NCI-H510A treated with DMSO at 0.1 percent for 48 hours (cell line): ENCODE measurements at places on chromosomes 13 and 19.

GRCh38 chr13:51620165-51620983, 36.1 kb downstream of the WDFY2 start:
- DNase-seq = peak; percentile 48

DNA sequence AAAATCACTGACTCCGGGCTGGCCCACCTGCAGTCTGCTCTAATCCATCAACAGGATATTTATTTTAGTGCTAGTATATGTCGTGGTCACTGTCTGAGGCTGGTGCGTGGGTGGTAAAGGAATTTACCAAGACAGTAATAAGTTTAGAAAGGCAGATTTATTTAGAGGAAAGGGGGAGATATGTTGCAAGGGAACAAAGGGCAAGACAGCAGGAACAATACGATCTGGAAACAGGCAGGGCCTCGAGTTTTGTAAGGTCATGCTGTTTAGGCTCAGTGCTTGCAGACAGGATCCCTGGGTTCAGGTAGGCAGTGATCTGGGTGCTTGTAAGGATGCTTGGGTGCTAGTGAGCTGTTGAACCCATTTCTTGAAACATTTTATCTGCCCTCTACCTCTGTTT, 748.2 kb upstream of the SLITRK5 start:
- no peak for DNase-seq

- no peak for DNase-seq
Observed at GRCh38 chr19:29292153-29292552, 79.2 kb upstream of the UQCRFS1 start.

- DNase-seq = no peak
Observed at GRCh38 chr19:18119013-18119716, 21.6 kb downstream of the MAST3 start.

GRCh38 chr13:104460554-104460953, 1394.3 kb upstream of the SLC10A2 start:
- no peak for DNase-seq

- peak; percentile 62 for DNase-seq
Observed at GRCh38 chr19:6087074-6087571, 23.2 kb downstream of the RFX2 start.

- no peak for DNase-seq
Observed at GRCh38 chr13:33003458-33004019, 12.7 kb upstream of the KL start.

DNA sequence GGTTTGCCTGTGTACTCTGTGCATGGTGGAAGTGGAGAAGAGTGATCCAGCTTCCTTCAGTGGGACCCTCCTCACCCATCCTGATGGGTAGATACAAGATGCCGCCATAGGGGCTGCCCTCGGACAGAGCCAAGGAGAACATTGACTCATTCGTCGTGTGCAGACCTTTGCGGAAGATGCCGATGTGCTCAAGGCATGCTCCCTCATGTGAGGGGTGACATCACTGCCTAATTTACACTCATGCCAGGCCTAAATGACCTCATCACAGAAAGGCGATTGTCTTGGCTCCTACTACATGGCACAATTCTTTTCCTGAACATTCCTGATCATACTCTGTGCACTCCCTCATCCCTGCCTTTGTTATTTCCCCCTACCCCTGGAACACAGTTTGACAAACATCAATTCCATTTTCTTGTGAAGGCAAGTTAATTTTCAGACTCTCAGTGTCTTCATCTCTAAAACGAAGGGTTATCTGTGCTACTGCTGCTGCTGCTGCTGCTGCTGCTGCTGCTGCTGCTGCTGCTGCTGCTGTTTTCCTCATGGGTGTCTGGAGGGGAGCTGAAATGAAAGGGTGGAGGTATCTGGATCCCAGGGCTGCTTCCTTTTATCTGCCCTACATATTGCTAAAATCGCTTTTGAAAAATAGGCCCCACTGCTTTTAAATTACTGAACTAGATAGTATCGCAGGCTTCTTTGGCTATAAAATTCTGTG, 146.5 kb upstream of the ARGLU1 start:
- DNase-seq = no peak

GRCh38 chr13:22047785-22048104, 376.9 kb downstream of the FGF9 start:
- DNase-seq = no peak

DNA sequence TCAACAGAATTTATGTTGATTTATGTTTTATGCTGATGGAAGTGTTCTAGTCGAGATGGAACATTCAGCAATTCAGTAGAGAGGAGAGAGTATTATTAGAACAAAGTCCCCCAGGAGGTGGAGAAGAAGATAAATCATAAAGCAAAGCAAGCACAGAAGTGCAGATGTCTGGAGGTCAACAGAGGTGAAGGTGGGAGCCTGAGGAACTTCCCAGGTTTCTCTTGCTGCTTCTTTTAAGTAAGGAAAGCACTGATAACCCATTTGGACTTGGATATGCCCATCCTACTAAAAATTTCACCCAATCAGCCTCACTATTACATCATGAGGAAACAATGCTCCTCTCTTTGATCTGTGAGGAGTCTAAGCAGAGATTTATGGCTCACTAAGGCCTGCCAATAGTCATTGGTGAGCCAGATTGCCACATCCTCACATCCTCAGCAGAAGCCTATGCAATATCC, 98.8 kb downstream of the EPSTI1 start:
- DNase-seq = no peak

- DNase-seq = no peak
Observed at GRCh38 chr19:2661615-2662014, 40.9 kb downstream of the GNG7 start.

DNA sequence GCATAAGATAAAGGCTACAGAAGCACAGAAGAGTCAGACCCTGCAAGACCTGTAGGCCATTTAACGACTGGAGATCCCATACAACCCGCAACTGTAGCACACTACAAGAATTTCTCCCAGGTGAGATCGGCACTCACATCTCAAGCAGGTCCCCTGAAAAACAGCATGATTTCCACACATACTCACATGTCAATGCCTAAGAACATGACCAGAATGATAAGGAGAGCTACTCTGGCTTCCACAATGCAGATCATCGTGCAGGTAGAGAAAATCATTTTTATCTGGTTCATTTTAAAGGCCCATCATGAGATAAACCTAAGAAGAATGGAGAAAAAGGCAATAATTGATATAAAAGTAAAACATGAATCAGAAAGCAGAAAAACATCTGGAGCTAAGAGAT, 17.5 kb upstream of the PEG3 start:
- no peak for DNase-seq

- DNase-seq = no peak
Observed at GRCh38 chr13:31862828-31863227, 123.5 kb downstream of the RXFP2 start.

DNA sequence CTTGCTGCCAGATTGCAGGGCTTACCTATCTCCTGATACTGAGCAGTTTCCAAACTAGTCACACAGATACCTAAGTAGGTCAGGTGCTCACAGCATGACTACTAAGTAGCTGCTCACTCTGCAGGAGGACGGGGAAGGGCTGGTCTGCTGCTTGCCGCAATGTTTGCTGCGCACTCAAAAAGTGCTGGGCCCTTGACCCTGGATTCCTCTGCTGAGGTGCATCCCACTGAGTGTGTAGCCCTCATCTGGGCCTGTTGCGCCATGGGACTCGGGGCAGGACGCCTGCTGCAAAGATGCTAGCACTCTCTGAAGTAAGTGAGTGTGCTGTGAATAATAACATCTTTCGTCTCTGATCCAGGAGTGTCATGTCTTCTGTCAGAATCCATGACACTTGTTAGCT, 59.2 kb upstream of the MEDAG start:
- no peak for DNase-seq

- DNase-seq = no peak
Observed at GRCh38 chr19:33280351-33280921, 21.9 kb downstream of the CEBPA start.

DNA sequence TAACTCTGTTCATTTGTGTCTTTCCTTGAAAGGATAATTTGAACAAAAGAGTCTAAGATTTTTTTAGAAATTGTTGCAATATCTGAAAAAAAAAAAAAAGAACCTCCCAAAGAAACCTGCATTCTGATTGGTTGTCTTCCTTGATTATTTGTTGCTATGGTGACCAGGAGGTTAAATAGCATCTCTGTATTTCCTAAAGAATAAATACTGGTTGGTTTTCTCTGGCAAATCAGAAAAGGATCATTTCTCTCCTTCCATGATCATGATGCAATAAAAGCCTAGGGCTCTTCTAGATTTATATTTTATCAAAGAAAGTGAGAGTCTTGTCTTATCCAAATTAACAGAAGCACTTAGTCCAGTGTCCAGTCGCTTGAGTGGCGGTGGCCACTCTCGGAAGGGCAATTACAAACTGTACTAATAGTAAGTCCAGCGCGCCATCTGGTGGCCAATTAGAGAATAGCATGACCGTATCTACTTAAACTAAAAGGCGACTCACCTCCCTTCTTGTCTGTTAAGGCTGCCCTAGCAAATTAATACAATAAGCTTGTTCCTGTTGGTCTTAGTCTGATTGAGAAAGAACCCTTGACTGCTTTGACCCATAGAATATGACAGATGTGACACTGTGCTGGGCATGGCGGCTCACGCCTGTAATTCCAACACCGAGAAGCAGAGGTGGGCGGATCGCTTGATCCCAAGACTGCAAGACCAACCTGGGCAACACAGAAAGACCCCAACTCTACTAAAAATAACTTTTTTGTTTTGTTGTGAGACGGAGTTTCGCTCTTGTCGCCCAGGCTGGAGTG, 47.0 kb upstream of the PNMA8B start:
- peak; percentile 88 for DNase-seq

DNA sequence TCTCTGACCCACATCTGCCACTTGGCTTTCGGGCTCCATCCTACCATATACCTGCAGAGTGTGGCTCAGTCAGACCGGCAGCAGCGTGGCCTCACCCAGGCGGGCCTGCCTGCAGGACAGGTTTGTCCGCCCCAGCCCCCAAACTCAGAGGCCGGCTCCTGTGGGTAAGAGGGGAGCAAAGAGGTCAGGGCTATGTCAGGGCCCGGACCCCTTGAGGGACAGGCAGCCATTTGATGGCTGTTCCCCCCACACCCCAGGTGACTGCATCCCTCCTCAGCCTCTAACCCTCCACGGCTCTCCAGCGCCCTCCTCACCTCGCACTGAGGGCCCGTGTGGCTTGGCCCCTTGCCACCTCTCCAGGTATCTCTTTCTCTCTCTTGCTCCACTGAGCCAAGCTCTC, 12.3 kb upstream of the ZBTB32 start:
- no peak for DNase-seq

DNA sequence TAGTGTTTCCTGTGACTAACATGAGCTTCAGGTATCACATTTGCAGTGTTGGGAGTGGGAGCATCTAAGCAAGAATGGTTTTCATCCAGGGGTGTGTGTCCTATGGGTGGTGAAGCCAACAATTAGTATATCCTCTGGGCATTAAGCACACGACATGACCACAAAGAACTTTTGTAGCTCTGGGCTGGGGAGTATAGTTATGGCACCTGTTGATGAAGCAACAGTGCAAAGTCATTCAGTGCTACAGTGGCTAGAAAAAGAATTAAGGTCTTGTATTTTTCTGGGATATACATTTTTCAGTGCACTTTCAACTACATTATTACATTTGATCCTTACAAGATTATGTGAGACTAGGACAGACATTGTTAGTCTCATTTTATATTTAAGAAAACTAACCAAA, 21.8 kb downstream of the CCNA1 start:
- no peak for DNase-seq

GRCh38 chr19:9323557-9323918, 441 bp upstream of the ZNF559 start:
- DNase-seq = peak; percentile 85

DNA sequence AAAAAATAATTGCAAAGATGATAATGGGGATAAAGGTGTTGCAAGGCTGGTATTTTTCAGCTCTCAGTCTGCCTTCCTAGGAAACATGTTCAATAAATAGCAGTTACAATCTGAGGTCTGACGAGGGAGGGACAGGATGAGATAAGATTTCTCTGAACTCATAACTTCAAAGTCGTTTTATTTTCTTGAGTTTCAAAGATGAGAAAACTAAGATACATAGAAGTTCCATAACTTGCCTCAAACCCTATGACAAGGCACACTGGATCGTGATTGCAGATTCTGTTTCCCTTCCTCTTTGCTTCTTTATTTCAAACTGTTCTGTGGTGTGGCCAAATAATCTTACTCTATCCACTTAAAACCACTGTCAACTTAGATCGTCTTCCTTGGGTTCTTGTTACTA, 327.2 kb downstream of the GPC5 start:
- DNase-seq = no peak

DNA sequence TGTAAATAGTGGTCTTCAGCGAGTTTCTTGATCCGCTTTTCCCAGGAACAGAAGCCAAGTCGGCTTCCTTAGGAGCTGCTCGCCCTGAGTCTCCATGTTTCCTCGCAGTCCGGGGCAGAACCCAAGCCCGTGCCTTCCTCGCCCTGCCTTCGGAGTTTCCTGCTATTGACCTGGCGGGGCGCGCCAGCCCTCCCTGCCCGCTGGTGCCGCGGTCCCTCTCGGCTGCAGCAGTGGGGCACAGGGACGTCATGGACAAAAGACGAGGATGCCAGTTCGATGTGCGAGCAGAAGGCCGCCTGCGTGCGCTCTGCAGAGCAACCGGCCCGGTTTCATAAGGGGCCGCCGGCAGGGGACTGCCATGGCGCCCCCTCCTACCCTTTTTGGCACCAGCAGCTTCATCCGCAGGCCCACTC, 156.6 kb downstream of the TM9SF2 start:
- peak; percentile 49 for DNase-seq

DNA sequence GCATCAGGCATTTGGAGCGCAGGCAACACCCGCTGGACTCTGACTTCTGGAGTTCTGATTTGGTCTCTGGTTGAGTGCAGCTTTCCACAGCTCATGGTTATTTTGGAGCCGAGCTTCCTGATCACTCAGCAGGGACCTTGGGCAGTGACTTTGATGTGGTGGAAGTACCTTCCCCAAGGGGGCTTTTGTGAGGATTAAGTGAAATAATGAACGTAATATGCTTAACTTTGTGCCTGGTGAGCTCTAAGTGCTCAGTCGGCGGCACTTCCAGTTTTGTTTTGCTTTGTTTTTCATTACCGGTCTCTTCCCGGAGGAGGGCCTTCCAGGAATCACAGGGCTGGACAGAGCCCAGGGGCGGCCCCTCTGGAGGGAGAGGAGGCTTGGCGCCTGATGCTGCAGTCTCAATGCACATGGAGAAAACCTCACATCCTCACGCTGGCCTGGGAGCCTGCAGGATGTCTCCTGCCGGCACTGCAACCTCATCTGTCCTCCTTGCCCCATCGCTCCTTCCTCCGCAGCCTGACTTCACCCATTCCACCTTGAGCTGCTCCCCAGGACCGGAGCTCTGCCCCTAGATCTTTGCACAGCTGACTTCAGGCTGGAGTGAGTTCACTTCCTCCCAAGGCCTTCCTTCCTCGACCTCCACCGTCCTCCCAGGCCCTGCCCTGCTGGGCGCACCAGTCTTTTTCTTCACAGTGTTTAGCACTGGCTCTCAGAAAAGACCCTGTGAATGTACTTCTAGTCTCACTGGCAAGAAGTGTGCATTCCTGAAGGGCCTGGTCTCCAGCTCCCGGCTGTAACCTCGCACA, 1.5 kb downstream of the PLEKHF1 start:
- no peak for DNase-seq

DNA sequence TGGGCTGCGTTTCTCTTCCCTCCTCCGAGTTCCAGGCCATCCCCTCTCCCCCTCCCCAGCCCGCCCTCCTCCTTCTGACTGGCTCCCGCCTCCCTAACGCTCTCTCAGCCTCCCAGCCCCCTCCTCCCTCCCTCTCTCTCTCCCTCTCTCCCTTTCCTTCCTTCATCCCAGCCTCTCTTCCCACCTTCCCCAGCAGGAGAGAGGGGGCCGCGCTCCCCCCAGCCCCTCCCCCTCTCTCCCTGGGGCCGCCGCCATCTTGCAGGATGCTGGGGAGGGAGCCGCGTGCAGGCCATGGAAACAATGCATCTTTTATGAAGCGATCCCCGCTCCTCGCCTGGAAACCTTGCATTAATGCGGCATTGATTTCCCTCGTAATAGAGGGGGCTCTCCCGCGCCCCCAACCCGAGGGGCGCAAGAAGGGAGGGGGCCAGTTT, 42.6 kb upstream of the ADGRL1 start:
- DNase-seq = peak; percentile 18
